A549 treated with DMSO at 1 μM for 4 hours (cell line): ENCODE measurements at places on chromosomes 6 and 20. TPM values are rescaled to one million over a fixed set of nuclear protein-coding genes. Genes with fewer than 3 reads are reported as not detected.

The DYNLT2 gene
- total RNA-seq: 0.62 to 0.90 TPM (median 0.69 TPM) in 5 replicates

The MEP1A gene
- not detected in 5 replicates for total RNA-seq

The C20orf204 gene
- 0.19 to 0.39 TPM (median 0.33 TPM) in 5 replicates for total RNA-seq

The GABRR1 gene
- not detected in 5 replicates for total RNA-seq

The OXT gene
- not detected in 5 replicates for total RNA-seq

The SEL1L2 gene
- not detected in 5 replicates for total RNA-seq

The PRICKLE4 gene
- total RNA-seq: 0.23 to 0.85 TPM (median 0.60 TPM) in 4 of 5 replicates, not detected in the other

The RIMS4 gene
- 1.2 to 1.9 TPM (median 1.6 TPM) in 5 replicates for total RNA-seq

The ZNF311 gene
- 0.15 to 0.37 TPM (median 0.19 TPM) in 5 replicates for total RNA-seq

The GOPC gene
- 15.5 to 20.9 TPM (median 18.4 TPM) in 5 replicates for total RNA-seq

The PAK5 gene
- 0.02 TPM in 1 of 5 replicates, not detected in the others for total RNA-seq

The MATN4 gene
- 0.09 to 0.14 TPM (median 0.13 TPM) in 4 of 5 replicates, not detected in the other for total RNA-seq

The SLC17A3 gene
- 0.80 to 1.4 TPM (median 0.93 TPM) in 5 replicates for total RNA-seq

The RRP36 gene
- total RNA-seq: 69.0 to 76.3 TPM (median 74.7 TPM) in 5 replicates

The HSPA1L gene
- 1.00 to 2.0 TPM (median 1.9 TPM) in 5 replicates for total RNA-seq

The GPR63 gene
- 0.53 to 0.68 TPM (median 0.61 TPM) in 5 replicates for total RNA-seq

The COL20A1 gene
- 0.67 to 1.6 TPM (median 1.3 TPM) in 5 replicates for total RNA-seq

The LGSN gene
- total RNA-seq: 2.7 to 4.8 TPM (median 4.1 TPM) in 5 replicates

The MUC21 gene
- total RNA-seq: not detected in 5 replicates

The MAS1 gene
- total RNA-seq: not detected in 5 replicates

The KAT14 gene
- 9.5 to 10.8 TPM (median 10.1 TPM) in 5 replicates for total RNA-seq

The OTOR gene
- not detected in 5 replicates for total RNA-seq

The CASS4 gene
- total RNA-seq: 0.05 to 0.06 TPM (median 0.06 TPM) in 3 of 5 replicates, not detected in the others

The FHL5 gene
- total RNA-seq: not detected in 5 replicates

The MYLK2 gene
- total RNA-seq: 0.44 to 0.88 TPM (median 0.60 TPM) in 5 replicates

The ISM1 gene
- 0.16 to 0.71 TPM (median 0.41 TPM) in 5 replicates for total RNA-seq

The LBP gene
- total RNA-seq: 0.79 to 1.5 TPM (median 1.3 TPM) in 5 replicates

The ECT2L gene
- not detected in 5 replicates for total RNA-seq

The OR2H1 gene
- not detected in 5 replicates for total RNA-seq

The ETV7 gene
- total RNA-seq: 0.13 to 0.17 TPM (median 0.15 TPM) in 4 of 5 replicates, not detected in the other

The LSM14B gene
- total RNA-seq: 21.9 to 27.5 TPM (median 25.9 TPM) in 5 replicates

The WFDC2 gene
- total RNA-seq: 0.15 to 0.19 TPM in 2 of 5 replicates, not detected in the others
